ENCODE measurements at places on chromosomes 3 and 15.

- no peak for DNase-seq
Observed at GRCh38 chr3:85808755-85809154, 850.0 kb downstream of the CADM2 start.

GRCh38 chr3:113148284-113148683 is 63.1 kb upstream of the BOC start:
- no peak for DNase-seq

DNA sequence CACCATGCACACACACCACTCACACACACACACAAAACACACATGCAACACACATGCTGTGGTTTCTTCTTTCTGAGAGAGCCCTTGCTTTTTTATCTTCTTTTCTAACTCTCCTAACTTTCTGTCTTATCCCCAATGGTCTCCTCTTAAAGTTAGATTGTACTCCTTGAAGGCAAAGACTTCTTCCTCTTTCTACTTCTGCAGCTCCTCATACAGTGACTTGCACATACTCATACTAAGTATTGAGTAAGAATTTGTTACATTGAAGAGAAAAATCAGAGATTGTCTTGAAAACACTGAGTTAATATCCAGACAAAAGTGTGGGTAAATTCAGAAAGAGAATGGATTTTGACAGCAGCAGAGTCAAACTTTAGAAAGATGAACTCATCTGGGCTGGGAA is 64.4 kb downstream of the GTPBP8 start:
- no peak for DNase-seq

GRCh38 chr3:70820397-70820796 is 508.0 kb upstream of the MDFIC2 start:
- no peak for DNase-seq

DNA sequence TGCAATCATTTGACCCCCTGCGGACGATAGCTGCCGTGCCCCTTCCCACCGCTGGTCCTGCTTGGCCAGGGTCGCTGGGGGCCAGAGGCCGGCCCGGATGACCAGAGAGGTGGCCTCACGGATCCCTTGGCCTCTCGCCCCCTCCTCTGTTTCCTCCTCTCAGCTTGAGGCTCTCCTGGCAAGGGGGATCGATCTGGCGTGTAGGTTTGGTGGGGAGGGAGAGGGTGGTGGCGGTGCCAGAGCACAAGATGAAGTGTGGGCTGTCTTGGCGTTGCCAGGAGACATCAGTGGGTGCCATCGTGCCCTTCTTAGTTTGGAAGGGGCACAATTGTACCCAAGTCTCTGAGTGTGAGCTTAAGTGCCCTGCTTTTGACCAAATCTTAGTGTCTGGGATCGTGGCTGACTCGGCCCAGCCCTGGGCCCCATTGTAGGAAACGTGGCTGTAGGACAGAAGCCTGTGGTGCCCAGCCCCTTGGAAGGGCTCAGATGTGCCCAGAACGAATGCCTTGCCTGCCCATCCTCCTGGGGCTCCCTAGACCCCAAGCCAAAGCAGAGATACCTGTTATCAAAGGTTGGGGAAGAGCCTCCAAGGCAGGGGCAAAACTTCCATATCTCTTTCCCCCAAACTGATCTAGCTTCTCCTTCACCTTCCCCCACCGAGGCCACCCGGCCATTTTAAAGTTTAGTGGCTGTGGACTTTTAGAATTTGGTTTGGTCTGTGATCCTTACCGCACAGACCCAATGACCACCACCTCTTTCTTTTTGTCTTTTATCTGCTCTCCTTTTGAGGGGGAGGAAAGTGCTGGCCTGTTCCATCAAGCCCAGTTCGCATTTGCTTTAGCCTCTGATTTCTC is 14.4 kb downstream of the NR2F2 start:
- no peak for DNase-seq

DNA sequence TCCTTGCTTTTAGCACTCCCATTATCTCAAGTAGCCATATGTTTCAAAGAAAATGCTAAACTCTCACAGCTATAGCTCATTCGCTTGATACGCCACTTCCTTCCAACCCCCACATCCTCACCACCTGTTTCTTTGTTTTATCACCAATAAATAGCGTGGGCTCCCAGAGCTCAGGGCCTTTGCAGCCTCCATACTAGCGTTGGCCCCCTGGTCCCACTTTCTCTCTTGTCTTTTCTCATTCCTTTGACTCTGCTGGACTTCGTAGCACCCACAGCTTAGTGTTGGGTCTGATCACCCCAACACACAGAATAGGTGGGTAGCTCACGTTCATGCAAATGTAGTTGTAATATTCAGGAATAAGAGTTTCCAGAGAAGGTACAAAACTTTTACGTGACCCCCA is 4.1 kb upstream of the GPD1L start:
- no peak for DNase-seq

DNA sequence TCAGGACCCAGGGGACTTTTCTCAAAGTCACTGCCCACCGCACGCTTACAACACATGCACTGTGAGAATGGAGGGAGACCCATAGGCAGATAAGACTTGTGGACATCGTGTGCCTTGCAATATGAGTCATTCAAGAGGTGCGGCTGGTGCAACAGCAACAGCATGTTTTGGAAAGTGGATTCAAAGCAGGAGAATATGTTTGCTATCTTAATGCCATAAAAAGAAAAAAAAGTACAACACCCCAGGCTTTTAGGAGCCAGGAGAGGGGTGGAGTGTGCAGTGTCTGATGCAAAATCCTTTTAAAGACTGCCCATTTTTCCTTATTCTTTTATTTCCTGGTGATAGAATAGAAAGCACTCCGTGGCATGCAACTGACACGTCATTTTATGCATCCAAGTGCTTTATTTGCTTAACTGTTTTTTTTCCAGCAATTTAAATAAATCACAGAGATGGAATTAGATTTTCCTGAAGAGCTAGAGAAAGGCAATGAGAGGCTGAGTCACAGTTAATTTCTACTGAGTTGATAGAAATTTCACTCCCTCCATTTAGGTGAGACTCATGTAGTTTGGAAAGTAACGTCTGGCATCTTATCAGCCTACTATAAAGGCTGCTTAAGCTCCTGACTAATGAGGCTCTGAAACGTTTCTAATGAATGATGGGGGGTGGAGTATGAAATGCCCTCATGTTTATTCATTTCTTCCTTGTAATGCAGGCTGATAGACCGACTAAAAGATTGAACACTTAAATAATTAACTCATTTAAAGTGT is 96.4 kb downstream of the NSUN3 start:
- peak; percentile 77 for DNase-seq

DNA sequence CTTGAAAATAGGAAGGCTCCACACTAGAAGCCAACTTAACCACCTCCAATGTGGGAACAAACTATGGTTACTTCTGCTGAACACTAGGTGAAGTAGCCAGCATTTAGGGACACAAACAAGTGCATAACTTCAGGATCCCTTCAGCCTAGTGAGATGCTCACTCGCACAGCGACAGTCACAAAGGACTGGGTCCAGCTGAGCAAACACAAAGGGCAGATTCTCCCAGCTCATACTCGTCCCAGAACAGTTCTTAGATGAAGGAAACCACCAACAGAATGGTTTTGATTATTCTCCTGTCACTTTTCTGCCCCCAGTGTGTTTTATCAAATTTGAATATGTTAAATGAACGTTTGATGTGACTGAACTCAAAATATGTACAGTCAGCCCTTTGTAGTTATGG is 201.6 kb downstream of the KCNAB1 start:
- DNase-seq = no peak

GRCh38 chr15:61743345-61743909 is 316.8 kb downstream of the VPS13C start:
- DNase-seq = no peak

DNA sequence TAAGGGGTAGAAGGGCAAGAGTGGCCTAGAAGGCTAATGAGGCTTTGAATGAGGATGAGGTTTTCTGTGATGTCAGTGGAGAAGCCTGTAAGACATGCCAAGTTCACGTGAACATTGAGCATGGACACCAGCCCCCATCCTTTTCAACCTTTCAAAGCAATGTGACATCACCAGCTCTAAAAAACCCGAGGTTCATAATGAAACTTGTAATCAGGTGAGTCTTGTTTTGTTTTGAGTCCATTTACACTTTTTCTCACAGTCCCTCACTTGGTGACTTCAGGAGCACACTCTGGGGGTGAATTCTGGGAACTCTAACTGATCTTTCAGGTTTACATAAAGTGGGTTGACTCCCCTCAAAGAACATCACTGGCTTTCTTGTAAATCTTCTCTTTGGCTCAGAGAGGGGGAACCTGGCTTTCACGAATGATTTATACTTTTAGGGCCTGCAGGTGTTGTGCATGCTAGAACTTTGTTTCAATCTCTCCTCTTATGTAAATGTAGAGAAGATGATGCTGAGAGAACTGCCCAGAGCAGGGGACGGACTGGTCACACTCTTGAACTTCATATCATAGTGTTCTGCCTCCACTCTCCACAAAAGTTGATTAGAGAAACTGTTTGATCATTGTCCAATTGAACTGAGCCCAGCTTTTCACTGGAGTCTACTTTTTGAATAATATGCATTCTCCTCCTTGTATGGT is 224.7 kb upstream of the SATB1 start:
- DNase-seq = no peak

DNA sequence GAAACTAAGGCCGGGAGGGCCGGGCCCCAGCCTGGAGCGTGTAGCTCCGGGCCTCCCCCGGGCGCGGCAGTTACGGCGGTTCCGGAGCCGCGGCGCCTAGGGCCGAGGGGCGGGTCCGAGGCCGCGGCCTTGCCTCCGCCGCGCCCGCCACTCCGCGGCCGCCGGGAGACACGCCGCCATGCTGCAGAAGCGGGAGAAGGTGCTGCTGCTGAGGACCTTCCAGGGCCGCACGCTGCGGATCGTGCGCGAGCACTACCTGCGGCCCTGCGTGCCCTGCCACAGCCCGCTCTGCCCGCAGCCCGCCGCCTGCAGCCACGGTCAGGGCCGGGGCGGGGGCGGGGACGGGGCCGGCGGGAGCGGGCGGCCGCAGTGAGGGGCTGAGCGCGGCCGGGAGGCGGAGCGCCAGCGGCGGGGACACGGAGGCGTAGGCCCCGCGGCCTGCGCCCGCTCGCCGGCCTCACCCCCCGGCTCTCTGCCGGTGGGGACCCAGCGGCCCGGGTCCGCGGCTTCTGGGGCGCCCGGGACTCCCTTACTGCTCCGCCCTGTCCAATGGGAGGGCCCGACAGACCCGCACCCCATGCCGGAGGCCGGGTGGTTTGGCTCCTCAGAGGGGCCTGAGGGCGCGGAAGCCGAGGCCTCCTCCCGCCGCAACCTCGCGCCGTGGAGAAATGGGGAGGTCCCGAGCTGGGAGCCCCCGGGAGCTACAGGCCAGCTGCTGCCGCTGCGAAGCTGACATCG is at the start of gene DIS3L:
DIS3L (plus strand) TSS at position 150 of the 738 bp plus-strand sequence; CDS start at position 179, 29 bp downstream.
- DNase-seq = peak; percentile 39

DNA sequence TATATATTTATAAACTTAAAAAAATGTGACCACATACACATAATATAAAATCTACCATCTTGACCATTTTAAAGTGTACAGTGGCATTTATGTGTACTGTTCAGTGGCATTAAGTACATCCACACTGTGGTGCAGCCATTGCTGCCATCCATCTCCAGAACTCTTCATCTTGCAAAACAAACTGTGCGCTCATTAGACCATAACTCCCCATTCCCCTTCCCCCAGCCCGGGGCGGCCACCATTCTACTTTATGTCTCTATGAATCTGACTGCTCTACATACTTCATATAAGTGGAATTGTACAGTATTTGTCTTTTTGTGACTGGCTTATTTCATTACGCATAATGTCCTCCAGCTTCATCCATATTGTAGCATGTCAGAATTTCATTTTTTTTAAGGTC is 47.8 kb downstream of the CTXND1 start:
- DNase-seq = no peak

DNA sequence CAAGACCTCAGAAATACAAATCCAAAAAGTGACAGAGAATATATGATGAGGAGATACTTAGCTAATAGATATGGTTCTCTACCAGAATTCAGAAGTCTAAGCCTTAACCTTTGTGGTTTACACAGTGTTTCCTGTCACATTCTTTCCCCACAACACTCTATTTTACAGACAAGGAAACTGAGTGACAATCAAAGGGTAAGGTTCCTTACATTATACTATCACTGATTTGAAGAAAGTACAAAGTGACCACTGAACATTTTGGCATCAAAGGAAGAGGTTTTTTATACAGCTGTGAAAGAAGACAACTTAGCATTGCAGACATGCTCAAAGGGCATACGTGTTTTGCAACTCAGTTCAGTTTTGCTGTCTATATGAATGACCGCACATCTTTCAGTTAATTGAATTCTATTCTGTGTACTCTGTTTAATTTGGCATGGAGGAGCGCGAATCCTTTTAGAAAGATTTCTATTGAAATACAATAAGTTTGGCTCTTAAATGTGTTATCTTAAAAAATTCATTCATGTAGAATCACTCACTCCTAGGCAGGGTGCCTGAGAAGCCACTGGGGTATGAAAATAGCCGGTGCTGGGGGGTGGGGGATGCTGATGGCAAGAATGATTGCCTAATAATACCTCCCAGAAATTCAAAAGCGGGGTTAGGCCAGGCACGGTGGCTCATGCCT is 66.5 kb upstream of the SKOR1 start:
- DNase-seq = no peak

DNA sequence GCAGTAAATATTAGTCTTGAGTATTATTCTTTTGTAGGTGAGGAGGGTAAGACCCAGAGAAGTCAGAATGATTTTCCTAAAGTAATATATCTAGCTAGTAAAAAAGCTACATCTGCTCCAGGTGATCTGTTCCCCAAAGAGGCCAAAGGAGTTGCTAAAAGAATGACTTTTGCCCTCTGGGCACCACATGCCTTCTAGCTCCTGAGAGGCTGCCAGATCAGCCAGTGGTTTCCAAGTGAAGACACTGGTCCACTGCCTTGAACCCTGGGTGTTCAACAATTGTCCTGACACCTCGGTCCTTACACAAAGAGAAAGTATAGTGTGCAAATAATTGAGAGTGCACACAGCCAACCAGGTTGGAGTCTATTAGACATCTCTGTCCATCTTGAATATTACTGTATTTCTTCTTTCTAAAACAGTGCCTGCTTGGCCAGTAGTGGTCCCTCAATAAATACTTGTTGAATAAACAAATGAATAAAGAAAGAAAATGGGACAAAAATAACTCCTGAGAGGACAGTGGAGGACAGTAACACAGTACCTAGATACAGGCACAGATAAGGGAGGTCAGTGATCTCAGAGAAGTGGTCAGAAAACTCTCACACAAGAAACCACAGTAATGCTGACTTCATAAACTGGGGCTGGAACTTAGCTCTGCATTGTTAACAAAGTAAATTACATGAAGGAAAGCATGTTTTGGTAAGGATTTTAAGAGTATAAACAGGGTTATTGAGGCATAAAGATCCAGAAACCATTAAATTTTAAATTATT is 56.6 kb upstream of the CSTA start:
- DNase-seq = no peak

DNA sequence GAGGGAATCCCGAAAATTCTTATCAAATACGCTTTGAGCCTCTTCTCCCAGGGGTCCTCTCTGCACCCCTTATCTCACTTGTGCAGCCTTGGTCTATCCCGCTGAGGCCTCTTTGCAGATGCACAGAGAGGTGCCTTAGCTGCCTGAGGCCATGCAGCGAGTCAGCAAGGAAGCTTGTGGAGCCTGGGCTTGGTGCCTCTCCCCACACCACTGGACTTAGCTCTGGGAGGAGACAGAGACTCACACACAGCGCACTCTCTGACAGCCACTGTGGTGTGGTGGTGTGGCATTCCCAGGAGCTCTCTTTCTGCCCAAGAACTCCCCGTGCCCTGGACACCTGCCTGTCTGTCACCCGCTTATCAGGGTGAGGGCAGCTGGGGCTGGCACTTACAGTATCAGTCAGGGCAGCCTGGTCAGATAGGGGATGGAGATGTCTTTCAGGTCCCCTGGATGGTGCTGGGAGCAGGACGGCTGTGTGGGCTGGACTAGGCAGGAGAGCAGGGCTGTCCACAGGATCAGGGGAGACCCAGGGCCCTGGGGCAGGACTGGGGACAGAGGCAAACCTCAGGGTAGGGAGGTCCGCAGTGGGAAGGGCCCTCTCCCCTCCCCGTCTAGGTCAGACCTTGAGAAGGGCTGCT is 10.2 kb upstream of the LINGO1 start:
- no peak for DNase-seq
